Suprapubic skin (tissue), 4 donors: ENCODE measurements at places on chromosomes 13 and 19.
A peak's percentile ranks its signal among the peaks of the same experiment; 100 is the strongest.

DNA sequence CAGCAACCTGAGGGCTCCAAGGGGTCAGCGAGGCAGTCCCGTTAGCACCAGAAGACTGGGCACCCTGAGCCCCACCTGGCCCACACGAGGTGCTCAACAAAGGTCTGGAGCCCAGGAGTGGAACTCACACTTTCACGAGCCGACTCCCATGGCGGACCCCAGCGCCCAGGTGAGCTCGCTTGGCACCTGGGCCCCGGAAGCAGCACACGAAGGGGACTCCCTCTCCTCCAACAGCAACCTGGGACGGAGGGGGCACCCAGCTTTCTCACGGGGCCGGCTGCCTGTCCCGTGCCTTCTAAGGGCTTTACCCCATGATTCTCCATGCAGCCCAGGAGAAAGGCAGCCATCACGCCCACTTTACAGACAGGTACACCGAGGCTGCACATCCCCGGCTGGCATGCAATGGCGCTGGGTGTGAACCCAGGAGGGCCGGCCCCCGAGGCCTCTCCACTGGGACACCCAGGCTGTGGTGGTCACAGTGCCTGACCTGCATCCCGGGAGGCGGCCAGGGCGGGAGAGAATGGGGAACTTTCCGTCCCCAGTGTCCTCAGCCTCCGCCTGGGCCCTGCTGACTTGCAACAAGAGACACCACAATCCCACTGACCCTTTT is 5.0 kb downstream of the PIP5K1C start:
- DNase-seq: no peak

- no peak for DNase-seq
Measured at GRCh38 chr19:14580623-14581237, 2.2 kb upstream of the CLEC17A start.

DNA sequence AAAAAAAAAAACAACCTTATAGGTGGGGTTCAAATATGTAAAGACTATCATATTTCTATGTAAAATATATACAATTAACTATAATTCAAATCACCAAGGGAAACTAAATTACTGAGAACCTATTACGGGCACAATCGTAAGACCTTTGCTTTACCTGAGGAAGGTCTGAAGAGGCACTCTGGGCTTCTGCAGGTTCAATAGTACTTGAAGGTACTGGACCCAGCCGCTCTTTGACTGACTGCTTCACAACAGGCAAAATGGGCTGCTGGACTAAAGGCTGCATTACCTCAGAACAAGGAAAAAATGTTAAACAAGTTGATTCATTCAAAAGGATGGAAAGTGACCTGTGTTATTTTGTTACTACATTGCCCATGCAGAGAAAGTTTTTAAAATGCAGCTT is 51.8 kb downstream of the RBM26 start:
- no peak for DNase-seq

- no peak for DNase-seq
Measured at GRCh38 chr19:3881272-3882040, 971 bp downstream of the ATCAY start.

DNA sequence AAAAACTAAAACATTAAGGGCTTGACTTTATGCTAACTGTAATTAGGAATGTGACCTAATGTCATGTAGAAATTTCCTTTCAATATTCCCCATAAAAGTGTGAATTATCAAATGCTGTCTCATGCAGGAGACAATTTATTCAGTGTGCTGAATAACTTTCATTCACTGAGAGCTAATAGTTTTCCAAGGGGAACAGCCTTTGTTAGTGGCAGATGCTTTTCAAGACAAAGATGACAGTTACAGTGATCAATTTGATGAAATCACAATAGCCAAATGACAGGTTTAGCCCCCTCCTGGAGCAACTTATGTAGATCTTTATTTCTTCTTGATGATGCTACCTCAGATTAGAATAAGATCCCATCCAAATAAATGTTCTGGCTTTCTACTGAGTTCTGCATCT is 275.5 kb downstream of the ITGBL1 start:
- no peak for DNase-seq

DNA sequence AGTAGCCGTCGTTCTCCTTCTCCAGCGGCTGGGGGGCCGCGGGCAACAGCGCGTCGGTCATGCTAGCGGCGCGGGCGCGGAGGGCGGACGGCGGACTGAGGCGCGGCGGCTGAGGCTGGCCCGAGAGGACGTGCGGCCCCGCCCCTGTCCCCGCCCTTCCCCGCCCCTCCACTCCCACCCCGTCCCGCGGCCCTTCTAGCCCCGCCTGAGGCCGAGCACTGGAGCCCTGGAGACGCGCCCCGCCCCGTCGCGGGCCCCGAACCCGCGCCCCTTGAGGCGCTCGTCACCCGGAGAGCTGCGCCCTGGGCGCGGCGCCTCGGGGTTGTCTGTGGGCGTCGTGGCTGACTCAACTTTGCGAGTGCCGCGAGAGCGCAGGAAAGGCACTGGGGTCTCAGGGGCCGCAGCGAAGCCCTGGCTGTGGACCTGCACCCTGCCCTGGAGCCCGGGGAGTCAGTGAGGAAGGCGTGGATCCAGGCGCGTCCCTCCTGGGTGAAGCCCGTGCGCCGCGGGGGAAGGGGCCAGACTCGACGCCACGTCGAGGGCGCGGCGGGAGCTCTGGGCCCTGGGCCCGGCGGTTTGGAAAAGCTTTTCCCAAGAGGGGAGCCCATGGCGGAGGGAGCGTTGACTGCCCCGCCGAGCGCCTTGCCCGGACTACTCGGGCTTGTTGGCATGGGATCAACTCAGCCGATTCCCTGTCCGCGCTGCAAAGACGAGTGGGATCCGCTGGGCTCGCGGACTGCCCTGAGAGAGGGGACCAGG is at the start of gene RHPN2:
Gene RHPN2 (minus strand): TSS at position 97 of the 759 bp plus-strand sequence. CDS start 36 bp downstream, at position 61.
- peak; percentile 81 for DNase-seq

GRCh38 chr13:42333613-42334328 is 61.8 kb downstream of the AKAP11 start:
- no peak for DNase-seq

DNA sequence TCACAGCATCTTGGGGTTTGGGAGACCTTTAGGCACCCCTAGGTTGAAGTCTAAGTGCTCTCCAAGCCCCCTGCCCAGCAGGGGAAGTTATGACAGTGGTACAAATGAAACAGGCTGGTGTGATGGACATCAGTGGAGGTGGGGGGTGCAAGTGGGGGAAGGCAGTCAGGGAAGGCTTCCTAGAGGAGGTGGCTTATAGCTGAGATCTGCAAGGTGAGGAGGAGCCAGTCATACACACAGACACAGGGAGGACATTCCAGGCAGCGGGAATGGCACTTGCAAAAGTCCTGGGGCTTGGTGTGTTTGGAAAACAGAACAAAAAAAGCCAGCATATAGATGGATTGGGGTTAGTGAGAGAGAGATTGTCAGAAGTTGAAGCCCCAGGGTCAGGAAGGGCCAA is 11.6 kb downstream of the HSH2D start:
- no peak for DNase-seq

DNA sequence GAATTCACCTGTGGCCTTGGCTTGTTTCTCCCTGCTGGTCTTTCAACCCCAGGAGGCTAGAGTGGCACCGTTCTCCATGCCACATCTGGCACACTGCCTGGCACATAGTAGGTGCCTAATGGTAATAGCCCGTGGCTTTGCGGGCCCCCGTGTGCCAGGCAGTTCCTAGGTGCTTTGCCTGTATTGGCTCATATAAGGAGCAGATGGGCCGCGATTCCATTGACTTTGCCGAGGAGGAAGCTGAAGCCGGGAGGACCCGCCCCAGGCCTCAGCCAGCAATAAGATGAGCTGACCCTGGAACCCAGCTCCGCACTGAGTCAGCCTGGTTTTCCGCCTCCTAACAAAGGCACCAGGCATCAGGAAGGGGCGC is 807 bp downstream of the PGLYRP1 start:
- peak; percentile 63 for DNase-seq

GRCh38 chr13:47216176-47216822 is 319.4 kb upstream of the HTR2A start:
- no peak for DNase-seq

GRCh38 chr13:67650471-67650870 is 420.3 kb upstream of the PCDH9 start:
- DNase-seq: no peak

- DNase-seq: no peak
Measured at GRCh38 chr13:76790526-76790925, 95.7 kb downstream of the KCTD12 start.

DNA sequence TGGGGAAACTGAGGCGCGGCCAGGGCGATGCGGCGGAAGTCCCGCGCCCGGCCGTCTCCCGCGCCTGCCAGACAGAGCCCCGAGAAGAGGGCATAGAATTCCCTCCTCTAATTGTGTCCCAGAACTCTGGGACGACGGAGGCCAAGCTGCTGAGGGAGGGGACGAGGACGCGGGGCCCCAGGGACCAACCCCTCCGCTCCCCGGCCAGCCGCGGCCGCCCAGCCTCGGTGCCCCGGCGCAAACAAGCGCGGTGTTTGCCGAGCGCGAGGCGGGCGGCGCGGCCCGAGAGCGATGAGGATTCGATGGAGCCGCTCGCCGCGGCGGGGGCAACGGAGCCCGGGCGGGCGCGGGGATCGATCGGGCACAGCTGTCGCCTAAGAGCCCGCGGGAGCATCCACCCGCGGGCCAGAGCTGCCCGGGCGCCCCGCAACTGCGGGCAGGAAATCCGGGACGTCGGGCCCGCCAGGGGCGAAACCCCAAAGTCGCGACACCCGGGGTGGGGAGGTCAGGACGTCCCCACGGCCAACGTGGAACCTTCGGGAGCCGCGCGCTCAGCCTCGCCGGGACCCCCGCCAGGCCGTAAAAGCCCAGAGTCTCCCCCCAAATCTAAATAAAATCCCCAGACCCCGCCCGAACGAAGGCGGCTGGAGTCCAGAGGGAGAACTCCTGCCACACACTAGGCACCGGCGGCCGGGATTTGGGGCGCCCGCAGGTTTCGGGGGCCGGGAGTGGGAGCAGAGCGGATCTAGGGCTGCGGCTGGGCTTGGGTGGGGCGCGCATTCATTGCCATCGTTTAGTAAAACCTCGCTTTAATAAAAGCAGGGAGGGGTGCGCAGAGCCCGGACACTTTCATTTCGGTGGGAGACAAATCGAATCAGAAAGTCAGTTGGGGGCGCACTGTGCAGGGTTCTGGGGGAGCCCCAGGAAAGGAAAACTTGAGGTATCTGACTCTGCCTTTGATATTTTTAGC is 3.6 kb upstream of the ONECUT3 start:
- no peak for DNase-seq

DNA sequence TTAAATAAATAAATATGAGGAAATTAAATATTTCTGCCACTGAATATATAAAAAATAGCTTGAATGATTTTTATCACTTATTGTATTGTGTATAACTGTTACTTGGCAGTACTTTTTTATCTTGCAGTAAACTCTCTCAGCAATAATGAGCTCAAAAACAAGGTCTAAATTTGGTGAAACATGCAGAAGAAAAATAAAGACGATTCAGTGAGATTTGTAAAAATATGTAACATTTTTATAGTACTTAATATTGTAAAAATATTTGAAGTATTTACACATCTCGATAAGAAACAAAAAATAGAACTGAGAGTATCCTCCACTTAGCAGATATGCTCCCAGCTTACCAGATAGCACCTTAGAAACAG is 120.6 kb upstream of the MLNR start:
- DNase-seq: no peak

- no peak for DNase-seq
Measured at GRCh38 chr13:99970651-99971575, 654 bp downstream of the ZIC5 start.

DNA sequence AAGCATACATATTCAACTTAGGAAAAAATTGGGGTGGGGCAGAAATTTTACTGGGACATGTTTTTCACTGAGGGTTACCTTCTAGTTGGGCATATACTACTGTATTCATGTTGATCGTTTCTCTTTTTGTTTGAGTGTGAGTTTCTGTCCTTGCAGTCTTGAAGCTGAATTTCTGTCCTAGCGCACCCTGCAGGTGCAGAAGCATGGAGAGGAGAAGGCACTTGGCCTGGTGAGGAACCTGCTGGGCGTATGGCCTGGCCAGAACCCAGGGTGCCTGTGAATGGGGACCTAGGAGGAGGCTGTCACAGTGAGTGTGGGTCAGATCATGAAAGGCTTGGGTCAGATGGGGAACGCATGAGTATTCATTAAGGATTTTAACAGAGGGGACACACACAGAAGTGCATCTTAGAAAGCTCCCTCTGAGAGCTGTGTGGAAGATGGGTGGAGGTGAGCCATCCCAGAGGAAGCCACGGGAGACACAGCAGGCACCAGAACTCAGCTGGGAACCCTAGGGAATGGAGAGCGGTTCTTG is 36.8 kb downstream of the SERP2 start:
- DNase-seq: peak; percentile 31

GRCh38 chr19:46635920-46636761 is at the start of gene GNG8:
Gene GNG8, minus strand, starts transcription at chr19:46636202. Its CDS starts 1,520 bp downstream, at chr19:46634682.
- no peak for DNase-seq

- DNase-seq: no peak
Measured at GRCh38 chr13:71583581-71583980, 283.4 kb downstream of the DACH1 start.

- no peak for DNase-seq
Measured at GRCh38 chr13:110054041-110054440, 252.9 kb downstream of the COL4A1 start.

GRCh38 chr19:41872775-41873647 is 4.1 kb upstream of the CD79A start:
- DNase-seq: no peak

- no peak for DNase-seq
Measured at GRCh38 chr13:99522298-99522697, 21.0 kb downstream of the TM9SF2 start.

- no peak for DNase-seq
Measured at GRCh38 chr13:41597348-41598041, 140.1 kb downstream of the RGCC start.

GRCh38 chr19:55693336-55693974 is 18.4 kb downstream of the EPN1 start:
- DNase-seq: no peak

- no peak for DNase-seq
Measured at GRCh38 chr13:94308832-94309231, 170.7 kb downstream of the DCT start.

DNA sequence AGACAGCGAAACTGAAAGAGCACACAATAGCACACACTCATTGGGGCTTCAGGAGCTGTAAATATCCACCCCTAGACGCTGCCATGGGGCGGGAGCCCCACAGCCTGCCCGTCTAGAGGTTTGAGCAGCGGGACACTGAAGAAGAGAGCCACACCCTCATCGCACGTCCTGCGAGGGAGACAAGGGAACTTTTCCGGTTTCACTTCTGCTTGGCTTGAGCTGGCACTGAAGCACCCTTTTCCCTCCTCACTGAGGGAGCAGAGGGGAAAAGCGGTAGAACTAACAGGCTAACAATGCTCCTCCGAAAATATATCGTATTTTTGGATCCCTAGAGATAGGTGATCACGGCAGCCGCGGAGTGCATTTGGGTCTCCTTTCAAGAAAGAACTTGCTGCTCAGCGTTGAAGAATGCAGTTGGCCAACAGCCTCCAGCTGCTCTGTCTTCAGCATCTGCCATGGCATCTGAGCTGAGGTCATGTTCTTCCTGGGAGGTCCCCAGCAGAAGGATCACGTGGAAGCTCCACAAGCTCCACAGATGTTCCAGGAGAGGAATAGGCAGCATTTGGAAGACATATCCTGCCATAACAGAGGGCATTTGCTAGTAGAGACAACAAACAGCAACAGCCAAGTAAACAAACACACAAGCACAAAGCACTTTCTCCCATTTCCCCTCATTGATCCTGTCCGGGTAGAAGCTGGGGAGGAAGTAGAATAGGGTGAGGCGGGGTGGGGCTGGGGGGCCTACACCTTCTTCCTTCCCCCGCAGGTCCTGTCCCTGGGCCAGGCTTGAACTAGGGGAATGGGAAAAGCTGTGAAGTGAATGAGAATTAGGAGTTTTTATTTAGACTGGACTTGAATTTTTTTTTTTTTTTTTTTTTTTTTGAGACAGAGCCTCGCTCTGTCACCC is 44.8 kb upstream of the ALOX5AP start:
- DNase-seq: peak; percentile 90

- no peak for DNase-seq
Measured at GRCh38 chr13:81990652-81991051, 1649.7 kb upstream of the SPRY2 start.
